ENCODE measurements at places on chromosomes 2 and 18.

DNA sequence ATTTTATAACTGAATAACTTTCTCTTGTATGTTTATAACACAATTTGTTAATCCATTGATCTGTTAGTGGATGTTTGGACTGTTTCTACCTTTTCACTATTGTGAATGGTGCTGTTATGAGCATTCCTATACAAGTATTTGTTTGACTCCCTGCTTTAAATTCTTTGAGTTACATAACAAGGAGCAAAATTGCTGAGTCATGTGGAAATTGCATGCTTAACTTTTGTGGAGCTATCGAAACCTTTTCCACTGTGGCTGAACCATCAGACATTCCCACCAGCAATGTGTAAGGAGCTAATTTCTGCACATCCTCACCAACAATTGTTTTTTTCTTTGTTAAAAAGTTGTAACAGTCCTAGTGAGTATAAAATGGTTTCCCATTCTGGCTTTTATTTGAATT is 415.5 kb downstream of the CBLN2 start:
- no peak for DNase-seq

- DNase-seq: no peak
These were observed 246.8 kb upstream of the RAB6C start for GRCh38 chr2:129732630-129733026.

DNA sequence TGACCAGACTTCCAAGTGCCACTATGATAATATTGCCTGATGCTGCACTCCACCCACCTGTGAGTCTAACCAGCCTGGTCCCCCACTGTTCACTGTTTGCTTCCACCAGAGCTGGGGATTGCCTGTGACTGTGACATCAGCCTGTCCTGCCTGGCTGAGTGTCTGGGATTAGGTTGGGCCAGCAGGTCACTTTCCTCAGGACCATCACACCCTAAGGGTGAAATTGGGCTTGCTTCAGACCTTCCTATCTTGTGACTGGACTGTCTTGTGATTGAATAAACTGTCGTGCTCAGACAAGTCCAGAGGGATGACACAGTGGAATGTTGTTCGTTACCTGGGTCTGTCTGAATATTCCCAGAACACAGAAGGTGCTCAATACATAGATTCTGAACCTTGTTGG is 87.4 kb upstream of the HK2 start:
- no peak for DNase-seq

DNA sequence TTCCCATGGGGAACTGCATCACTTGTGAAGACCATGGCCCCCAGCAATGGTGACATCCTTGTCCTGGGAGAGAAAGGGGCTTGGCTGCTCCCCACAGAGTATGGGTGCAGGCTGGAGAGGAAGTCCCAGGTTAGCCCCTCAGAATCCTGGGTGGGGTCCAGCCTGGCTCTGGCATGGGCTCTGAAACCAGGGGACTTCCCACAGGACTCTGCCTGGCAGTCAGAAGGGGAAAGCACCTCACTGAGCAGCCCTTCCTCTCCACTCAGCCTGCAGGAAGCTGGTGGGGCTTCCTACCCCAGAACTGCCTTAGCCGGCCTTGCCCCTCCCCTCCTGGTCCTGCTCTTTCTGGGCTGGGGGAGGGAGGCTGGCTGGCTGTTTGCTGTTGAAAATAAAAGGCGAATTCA is 3.7 kb downstream of the NEURL3 start:
- DNase-seq: no peak

DNA sequence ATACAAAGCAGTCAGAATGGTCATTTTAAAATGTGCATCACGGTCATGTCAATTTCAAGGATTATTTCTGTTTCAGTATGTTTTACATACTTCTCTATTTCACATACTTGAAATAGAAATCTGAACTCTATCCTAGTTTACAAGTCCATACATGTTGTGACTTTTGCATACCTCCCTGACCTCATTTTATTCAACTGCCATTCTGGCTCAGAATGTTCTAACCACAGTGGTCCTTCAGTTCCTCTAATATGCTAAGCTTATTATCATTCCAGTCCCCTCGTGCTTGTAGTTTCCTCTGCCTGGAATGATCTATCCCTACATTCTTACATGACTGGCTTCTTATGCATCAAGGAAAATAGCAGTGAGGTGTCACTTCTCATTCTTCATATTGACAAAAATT is 295.6 kb downstream of the KIAA1328 start:
- no peak for DNase-seq

GRCh38 chr2:197577446-197577845 is 61.6 kb downstream of the MOB4 start:
- DNase-seq: no peak

- no peak for DNase-seq
These were observed 245.0 kb upstream of the NT5C1B start for GRCh38 chr2:18834341-18834740.

- no peak for DNase-seq
These were observed 272.8 kb upstream of the MMADHC start for GRCh38 chr2:149860276-149860921.

DNA sequence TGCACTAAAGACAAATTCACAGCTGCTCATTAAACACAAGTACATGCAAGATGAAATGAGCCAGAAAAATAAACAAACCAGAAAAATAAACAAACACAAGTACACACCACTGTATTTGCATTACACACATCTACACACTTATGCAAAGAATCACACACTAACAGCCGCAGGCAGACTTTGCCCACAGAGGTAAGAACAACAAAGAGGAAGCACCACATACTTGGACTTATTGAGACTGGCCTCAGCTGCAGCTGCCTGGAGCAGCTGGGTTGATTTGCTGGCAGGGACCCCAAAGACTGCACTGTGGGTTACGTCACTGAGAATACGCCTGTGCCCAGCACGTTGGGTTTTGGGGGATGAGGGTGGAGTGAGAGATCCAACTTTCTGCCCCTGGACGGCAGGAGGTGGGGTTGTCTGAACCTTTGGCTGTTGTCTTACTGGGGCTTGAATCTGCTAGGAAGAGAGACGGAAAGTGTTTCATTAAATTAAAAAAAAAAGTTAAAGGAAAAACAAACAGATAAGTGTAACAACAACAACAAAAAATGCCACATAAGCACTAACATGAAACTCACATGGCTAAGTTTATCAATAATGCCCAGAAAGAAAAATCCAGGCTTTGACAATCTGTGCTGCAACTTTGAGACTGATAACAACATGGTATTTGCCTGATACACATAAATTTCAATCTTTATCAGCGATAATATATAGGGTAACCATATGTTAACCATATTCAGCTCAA is 71.9 kb upstream of the NFU1 start:
- DNase-seq: no peak

DNA sequence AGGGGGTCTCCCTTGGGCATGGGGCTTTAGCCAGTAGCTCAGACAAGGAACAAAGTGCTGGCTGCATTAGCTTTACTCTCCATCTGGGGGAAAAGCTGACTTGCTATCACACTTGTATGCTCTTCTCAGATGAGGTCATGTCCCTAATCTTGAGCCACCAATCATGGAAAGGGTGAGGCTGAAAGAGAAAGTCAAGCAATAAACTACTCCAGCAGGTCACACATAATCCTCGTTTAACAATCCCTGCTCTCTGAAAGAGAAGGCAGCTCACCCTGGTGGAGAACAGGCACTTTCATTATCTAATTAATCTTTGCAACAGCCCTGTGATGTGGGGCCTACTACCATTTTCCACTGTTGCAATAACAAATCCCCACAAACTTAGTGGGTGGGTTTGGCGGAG is 129.7 kb upstream of the CAPN13 start:
- DNase-seq: no peak

- DNase-seq: no peak
These were observed 223.1 kb downstream of the C1D start for GRCh38 chr2:67839668-67840067.

DNA sequence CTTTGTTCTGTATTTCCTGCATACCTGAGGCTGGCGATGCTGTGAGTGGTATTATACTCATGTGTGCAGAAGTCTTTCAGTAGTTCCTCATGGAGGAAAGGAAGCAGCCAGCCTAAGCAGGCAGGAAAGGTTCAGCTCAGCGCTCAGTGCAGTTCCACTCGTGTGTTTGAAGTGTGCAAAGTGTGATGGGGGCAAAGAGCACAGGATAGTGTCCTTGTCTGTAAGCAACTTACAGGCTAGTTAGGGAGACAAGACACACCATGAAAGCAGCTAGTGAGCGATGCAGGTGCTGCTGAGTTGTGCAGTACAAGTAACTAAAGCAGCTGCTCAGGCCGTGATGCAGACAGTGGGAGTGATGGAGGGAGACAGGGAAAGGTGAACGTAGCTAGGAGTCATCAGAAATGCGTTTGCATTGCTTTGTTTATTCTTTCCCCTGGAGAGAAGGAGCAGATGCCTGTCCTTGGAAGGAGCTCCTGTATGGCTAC is 146.2 kb downstream of the LDLRAD4 start:
- no peak for DNase-seq

GRCh38 chr2:127064642-127065250 is 42.2 kb downstream of the BIN1 start:
- DNase-seq: no peak

DNA sequence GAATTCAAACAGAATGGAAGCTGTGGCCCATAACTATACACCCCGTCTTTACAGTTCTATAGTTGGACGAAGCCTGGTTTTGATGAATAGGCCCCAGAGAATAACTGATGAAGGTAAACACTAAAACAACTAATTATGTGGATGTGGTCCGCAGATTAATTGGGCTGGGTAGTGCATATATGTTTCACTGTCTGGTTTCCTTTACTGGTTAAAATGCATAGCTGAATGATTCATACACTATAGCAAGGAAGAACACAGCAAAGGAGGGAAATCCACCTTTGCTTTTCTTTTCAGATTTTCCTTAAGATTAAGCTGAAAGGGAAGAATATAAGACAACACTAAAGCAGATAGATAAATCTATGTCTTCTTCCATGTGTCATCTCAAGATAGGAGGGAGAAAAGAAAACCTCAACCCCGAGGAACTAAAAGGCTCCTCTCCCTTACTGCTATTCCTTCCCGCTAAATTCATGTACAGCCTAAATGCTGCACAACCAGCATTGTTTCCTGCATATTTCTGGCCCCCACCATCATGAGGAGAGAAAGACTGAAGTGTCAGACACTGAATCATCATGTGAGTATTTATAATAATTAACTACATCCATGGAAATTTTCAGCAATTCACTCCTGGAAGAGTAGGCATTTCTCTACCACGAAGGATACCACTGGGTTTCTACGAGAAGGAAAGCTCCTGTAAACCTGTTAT is 297.1 kb upstream of the CCDC68 start:
- DNase-seq: no peak

DNA sequence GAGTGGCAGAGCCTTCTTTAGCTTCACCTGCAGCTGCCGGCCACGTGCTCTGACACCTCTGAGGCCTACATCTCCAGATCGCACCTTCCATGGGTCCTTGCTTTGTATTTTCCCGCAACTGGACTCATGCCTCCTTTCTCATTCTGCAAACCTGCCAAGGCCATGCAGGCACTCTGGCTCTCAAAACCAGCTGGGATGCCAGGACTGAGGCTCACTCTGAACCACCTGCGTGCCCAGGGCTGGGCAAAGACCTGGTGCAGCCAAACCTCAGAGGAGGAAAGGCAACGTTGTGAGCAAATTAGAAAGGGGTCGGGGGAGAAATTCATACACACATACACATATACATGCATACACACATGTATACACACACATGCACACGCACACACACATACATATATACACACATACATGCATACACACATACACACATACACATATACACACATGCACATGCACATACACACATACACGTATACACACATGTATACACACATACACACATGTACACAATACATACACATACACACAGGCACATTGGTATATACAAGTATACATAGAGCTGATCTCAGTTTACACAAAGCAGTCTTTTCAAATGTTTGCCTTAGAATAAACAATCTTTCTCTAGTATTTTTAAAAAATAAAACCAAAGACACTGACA is 125.2 kb downstream of the RTP5 start:
- no peak for DNase-seq

GRCh38 chr2:71609441-71609840 is 156.1 kb downstream of the DYSF start:
- no peak for DNase-seq

GRCh38 chr18:3069671-3070433 is 56.9 kb upstream of the LPIN2 start:
- DNase-seq: no peak

GRCh38 chr2:234861841-234862735 is 89.7 kb upstream of the SH3BP4 start:
- DNase-seq: no peak

Data from liver (tissue), 10 donors.